Bronchus fibroblast of lung (primary cell): ENCODE measurements at places on chromosomes 1 and 21. TPM values are rescaled to one million over a fixed set of nuclear protein-coding genes. Genes with fewer than 3 reads are reported as not detected.

The SLC44A3 gene
- 0.17 and 0.30 TPM in 2 replicates for total RNA-seq

The ENO1 gene
- 2,519 and 2,660 TPM in 2 replicates for total RNA-seq

The RPS6KA1 gene
- 7.9 and 10.9 TPM in 2 replicates for total RNA-seq

The BARHL2 gene
- not detected in 2 replicates for total RNA-seq

The PADI3 gene
- not detected in 2 replicates for total RNA-seq

The ZNF593OS gene
- total RNA-seq = not detected in 2 replicates

The ORC1 gene
- total RNA-seq = 13.1 and 14.5 TPM in 2 replicates

The NUF2 gene
- 34.0 and 42.4 TPM in 2 replicates for total RNA-seq

The ARHGEF19 gene
- 11.6 and 11.9 TPM in 2 replicates for total RNA-seq

The DNAH14 gene
- 7.6 and 10.3 TPM in 2 replicates for total RNA-seq

The KIF26B gene
- 0.59 and 1.0 TPM in 2 replicates for total RNA-seq

The PLEKHN1 gene
- total RNA-seq = 1.2 and 1.9 TPM in 2 replicates

The TTC22 gene
- not detected in 2 replicates for total RNA-seq

The METTL18 gene
- total RNA-seq = 2.8 and 4.0 TPM in 2 replicates

The AHCYL1 gene
- total RNA-seq = 25.4 and 26.8 TPM in 2 replicates
